CD4-positive, alpha-beta T cell treated with Interleukin-15 for 1 hour (primary cell): ENCODE measurements at places on chromosomes 7 and 10.

DNA sequence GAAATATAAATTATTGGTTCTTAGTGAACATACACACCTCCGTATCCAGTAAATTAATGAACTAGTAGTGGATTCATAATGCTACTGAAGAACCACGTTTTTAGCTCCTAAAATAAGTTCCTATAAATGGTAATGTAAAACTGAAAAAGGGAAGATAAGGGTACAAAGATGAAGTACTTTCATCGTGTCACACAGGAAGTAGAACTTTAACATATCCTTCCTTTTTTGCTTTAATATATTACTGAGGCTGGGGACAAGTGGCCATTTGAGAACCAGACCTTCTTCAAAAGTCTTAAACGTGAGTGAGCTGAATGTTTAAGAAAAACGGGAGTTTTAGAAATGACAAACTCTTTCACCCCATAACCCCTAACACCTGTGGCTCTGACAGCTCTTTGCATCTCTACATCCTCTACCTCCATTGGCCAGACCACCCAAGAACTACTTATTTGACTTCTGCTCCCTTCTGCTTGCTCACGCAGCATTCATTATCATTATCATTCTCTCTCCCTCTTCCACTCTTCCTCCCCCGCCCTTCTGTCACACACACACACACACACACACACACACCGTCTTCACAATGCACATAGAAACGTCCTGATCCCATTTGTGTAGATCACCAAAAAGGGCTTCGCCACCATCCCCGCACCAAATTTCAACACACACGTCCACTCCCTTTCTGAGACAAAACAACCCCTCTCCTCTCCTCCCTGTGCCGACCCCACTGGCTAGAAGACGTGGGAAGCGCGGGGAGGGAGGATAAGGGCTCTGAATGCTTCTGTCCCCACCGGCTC lies 677 bp downstream of the SKAP2 start:
- no peak for DNase-seq

DNA sequence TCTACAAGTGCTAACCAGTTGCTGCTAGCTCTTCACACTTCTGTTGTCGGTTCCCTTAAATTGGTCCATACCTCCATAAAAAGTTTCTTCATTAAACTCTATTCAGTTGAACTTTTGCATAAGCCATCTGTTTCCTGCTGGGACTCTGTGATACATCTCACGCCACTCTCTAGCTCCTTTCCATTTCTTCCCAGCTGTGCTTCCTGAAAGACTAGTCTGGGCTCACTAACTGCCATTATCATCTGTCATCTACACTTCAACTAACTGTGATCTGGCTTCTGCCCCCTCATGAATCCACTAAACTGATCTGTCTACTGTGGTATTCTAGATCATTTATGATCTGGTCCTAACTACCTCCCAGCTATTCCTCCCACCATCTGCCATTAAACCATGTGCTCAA lies 78.3 kb downstream of the ELAPOR2 start:
- DNase-seq, result no peak

GRCh38 chr10:116825901-116826300 lies 23.4 kb upstream of the ENO4 start:
- DNase-seq, result no peak

DNA sequence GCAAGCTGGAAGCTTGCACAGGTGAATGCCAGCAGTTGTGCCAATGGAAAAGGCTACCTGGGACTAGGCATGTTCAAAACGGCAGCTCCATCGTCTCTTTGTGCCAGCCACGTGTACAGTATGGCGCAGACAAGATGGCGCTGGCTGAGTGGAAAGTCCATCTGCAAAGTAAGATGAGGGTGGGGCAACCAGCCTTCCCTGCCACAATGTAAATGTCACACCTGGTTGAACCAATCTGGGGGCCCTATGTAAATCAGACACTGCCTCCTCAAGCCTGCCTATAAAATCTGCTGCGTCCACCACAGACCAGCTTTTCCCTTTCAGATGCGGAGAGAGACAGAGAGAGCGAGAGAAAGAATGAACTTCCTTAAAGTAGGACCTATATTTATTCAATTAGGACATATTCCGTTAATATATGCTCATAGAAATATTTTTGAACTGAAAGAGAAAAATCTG lies 18.5 kb upstream of the C7orf33 start:
- no peak for DNase-seq

GRCh38 chr10:49324711-49325110 lies 25.7 kb downstream of the C10orf71 start:
- no peak for DNase-seq

DNA sequence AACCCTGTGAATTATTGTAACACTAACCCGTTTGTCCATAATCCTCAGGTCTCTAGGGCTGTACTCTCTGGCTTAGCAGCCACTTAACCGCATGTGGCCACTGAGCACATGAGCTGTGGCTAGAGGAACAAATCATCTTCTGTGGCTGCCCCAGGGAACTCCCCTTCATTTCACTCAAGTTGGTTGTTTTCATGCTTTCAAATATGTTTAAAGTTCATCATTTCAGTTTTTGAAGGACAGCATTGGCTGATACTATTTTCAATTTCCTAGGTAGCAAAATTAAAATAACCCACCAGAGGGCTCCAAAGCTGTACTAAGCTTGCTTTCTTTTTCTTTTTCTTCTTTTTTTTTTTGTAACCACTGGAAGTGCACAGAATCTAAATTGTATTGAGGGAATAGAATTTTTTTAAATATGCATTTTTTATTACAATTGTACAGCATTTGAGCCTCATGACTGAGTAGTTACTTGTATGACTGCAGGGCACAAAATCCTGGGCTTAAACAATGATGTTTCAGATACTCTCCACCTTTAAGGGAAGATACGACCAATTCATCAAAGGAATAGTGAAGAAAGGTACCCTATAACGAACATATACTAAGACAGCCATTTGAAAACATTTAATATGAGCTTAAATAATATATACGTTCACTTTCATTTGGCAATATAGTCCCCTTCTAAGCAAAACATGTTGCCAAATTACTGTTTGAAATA lies 38.6 kb downstream of the MRC1 start:
- no peak for DNase-seq

GRCh38 chr7:129830949-129831348 lies 121.8 kb downstream of the UBE2H start:
- DNase-seq, result no peak

DNA sequence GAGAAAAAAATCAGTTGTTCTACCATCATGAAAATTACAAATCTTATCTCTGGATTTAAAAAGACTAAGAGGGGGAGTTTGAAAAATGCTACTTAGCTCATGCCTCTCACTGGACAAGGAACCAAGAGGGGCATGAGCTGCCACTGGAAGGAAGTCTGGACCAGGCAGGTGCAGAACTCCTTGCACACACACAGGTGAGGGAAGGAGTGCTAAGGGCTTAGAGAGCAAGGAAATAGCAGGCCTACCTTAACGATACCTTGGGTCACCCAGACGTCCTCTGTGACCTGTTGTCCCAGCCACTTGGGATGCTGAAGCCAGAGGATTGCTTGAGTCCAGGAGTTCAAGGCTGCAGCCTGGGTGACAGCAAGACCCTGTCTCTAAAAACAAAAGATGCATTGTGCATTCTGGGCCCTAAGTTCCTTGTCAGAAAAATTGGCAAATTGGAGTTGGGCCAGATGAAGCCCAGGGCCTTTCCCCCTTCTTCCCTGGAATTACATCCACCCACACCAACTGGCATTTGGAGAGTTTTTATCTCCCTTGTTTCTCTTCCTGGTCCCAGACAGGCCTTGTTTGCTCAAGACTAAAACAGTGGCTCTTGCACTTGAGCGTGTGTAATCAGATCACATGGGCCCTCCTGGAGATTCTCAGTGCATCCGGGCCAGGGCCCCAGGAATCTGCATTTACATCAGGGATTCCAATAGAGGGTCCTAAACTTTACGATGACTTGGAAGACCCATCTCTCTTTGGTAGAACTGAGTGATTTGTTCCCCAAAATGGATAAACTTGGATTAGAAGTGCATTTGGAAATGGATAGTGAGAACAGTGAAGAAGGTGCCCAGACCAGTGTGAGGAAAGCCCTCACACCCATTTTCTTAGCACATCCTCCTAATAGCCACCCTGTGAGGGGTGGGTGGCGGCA lies 3.0 kb downstream of the DDIT4 start:
- no peak for DNase-seq

- no peak for DNase-seq
These were observed 230.9 kb downstream of the AGMO start for GRCh38 chr7:15330943-15331342.

GRCh38 chr7:133195868-133196267 lies 57.0 kb upstream of the EXOC4 start:
- DNase-seq, result no peak

- DNase-seq, result no peak
These were observed 20.6 kb downstream of the CALML5 start for GRCh38 chr10:5478694-5479305.

GRCh38 chr10:81724431-81724830 lies 150.6 kb upstream of the NRG3 start:
- DNase-seq, result no peak

- no peak for DNase-seq
These were observed 112.9 kb upstream of the LYZL2 start for GRCh38 chr10:30742471-30742870.

DNA sequence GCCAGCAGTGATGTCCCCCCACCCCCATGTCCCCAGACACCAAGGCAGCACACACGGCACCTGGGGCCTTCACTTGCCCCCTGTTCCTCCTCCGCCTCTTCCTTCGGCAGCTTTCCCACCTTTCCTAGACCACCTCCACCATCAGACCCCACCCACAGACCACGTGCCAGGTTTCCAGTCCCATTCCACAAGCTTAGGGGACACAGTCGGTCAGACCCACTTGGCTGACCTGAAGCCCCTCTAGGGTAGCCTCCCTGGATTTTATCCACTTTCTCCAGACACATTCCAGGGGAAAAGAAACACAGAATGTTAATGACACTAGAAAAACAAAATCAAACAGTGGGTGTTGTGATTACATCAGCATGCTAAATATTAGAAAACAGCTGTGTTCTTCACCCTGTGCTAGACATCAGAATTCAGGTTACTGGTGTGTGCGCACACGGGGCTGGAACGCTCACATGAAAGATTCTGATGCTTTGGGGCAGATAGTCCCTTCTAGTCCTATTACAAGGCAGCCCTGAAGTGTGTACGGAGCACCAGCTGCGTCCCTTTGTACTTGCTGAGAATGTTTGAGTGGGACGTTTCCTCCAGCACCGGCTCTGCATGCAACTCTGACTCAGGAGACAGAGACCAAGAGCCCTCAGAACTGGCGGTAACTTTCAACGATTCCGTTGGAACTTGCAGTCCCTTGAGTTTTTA lies 75.5 kb upstream of the PPP2R2D start:
- DNase-seq, result no peak

DNA sequence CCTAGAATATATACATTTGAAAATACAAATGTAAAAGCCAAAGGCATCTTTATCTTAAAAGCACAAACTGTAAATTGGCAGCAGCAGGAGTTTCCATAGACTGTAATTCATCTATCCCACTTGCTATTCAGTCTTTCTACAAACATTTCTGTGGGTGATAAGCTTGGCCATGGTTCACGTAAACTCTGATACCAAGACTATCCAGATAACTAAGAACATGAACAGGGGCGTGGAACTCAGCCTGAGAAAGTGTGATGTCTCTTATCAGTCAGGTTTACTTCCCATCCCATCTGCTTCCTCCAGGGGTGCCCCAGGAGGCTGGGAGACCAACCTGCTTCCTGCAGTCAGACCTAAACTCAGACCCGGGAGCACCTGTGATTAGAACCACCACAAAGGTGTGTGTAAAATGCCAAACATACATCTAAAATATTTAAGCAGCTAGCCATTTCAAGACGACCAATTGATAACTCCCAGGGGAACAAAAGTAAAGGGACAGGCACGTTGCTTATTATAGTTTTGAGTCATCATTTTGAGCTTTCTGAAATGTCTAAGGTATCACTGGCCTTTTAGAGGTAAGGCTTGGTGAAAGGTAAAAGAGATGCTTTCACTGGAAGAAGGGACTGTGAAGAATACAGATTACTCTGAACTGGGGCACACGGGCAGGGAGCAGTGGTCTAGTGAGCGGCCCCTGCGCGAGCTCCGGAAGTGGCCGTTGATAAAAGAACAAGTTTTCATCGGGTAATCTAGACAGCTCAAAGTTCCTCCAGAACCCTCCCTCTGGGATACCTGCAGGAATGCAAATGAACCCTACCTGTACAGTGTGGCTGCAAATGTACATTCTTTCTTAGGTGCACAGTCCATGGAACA lies 51.5 kb downstream of the RSU1 start:
- no peak for DNase-seq

- DNase-seq, result peak; percentile 83
These were observed 67.3 kb upstream of the KLF6 start for GRCh38 chr10:3852147-3852904.

GRCh38 chr10:21207852-21208646 lies 310.9 kb upstream of the NEBL start:
- no peak for DNase-seq
